ENCODE measurements at places on chromosomes 12 and 14.

DNA sequence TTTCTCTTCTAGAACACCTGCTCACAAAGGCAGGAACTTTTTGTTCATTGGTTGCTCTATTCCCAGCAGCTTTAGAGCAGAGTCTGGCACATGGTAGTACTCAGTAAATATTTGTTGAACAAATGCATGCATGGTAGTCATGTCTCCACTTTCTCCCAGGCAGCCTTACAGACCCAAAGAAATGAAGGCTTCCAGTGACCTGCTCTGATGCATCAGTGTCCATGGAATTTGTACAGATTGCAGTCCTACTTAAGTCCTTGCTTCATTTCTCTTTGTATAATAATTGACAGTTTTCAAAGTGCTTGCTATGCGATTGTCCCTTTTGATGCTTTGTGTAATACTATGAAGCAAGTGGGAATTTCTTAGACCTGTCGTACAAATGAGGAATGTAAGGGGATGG is 119.6 kb downstream of the DERA start:
- no peak for DNase-seq

DNA sequence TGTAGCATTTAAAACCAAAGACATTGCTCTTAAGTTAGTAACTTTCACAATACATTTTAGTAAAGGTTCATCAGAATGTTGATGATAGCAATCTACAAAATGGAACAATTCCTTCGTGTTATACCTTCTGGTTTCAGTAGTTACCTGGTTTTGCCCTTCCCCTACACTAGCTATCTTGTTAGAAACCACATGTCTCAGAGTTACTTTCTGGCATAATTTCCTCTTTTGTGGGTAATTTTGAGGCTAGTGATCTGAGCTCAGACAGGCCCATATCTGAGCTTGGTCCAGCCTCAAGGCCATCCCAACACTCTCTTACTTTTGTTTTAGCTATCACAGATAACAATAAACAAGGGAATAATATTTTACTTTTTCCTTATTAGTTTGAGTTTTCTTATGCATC is 196.9 kb downstream of the KITLG start:
- DNase-seq, result no peak

- no peak for DNase-seq
These were observed 125.6 kb downstream of the PDE3A start for GRCh38 chr12:20493934-20494333.

- no peak for DNase-seq
These were observed 60.0 kb downstream of the TMTC2 start for GRCh38 chr12:82746668-82747067.

- DNase-seq, result peak; percentile 40
These were observed 31.6 kb downstream of the ACACB start for GRCh38 chr12:109147954-109148353.

DNA sequence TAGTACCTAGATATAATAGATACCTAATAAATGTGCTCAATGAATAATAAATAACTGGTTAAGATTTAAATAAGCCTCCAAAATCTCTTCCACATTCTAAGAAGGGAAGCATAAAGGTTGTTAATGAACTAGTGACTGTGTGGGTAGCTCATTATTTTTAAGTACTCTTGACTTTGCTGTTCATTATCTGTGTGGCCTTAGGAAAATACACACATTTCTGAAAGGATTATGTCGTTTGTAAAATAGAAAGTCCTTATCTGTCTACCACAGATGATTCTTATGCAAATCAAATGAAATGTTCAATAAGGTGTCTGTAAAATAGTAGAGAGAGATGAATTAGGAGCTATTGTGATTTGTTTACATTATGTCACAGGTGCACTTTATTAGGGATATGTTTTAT is 119.5 kb downstream of the LRRK2 start:
- DNase-seq, result no peak

GRCh38 chr12:84512751-84513150 is 399.8 kb downstream of the SLC6A15 start:
- no peak for DNase-seq

DNA sequence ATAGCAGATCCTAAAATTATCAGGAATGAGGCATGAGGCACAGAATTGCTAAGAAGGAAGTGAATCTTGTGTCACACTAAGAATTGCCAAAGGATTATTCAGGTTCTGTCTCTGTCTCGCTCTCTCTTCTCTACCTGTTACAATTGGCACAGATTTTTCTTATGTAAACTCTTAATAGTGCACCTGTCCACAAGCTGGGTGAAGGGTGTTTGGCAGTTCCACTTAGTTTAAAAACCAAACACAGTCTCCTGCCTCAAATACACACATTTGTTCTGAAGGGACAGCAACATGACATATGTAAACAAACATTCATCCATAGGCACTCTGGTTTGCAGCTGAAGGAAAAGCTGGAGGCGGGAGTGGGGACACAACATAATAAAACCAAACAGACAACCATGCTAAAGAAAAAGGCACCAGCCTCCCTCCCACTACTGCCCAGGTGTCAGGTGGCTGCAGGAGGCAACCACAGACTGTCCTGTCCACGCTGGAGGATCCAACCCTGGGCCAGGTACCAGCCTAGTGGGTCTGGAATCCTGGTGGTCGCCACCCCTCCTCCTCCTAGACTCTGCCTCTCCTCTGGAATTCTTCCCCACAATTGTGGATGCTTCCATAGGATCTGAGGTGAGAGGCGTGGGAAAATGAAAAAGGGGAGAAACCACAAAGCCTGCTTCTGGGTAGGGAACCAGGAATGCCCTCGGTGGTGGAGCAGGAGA is 81.2 kb downstream of the TMEM260 start:
- no peak for DNase-seq

DNA sequence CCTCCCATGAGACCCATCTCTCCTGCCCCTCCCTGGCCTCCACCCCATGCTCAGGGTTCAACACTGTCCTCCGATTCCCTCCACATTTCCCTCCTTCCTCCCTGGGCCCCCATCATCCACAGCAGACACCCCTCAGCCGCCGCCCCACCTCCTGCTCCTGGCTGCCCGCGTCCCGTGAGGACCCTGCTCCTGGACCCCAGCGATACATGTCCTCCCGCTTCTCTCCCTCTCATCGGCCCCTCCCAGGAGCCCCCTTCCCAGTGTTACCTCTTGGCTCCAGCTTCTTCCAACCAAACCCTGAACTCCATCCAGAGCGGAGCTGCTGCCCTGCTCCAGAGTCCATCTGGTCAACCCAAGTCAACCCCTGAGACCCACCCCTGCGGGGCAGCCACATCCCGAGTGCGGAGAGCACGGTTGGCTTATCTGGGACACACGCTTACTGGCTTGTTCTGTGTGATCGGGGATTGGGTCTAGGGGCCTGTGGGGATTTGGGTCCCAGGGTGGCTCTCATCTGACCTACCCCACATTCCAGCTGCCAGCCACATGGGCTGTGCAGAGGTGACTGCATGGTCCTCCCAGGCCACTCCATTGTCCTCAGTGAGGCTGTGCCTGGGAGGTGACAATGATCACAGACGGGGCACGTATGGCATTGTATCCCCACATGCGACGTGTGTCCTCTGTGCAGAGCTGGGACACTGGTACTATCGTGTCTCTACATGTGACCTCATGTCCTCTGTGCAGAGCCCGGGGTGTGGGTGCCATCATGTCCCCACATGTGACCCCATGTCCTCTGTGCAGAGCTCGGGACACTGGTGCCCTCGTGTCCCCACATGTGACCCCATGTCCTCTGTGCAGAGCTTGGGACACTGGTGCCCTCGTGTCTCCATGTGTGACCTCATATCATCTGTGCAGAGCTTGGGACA is 333.6 kb downstream of the ADGRD1 start:
- DNase-seq, result no peak

GRCh38 chr14:77053046-77053841 is 24.7 kb upstream of the IRF2BPL start:
- peak; percentile 49 for DNase-seq

- DNase-seq, result no peak
These were observed 454.0 kb downstream of the FOXG1 start for GRCh38 chr14:29220566-29220965.
